ENCODE measurements at places on chromosomes 16 and 17.
A peak's percentile ranks its signal among the peaks of the same experiment; 100 is the strongest.

GRCh38 chr17:8005967-8006730, 3.7 kb downstream of the GUCY2D start:
- no peak for DNase-seq

DNA sequence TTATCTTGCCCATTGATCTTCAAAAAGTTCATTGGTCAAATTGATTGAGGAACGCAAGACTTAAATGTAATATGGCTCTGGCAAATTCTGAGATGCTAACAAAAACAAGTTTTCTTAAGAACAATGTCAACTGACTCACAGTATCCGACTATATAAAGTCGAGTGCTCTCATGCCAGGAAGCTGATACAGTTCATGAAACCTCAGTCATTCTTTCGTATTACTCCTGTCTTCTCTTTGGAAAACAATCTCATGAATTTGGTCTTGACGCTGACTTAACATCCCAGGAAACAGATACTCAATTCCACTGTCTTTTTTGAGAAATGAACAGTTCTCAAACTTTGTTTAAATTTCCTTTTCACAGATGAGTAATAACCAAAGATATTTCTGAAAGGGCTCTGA, 704.9 kb downstream of the MAF start:
- DNase-seq: no peak

- DNase-seq: no peak
Measured at GRCh38 chr16:66372078-66372897, 5.8 kb downstream of the CDH5 start.

- no peak for DNase-seq
Measured at GRCh38 chr17:81000631-81001357, 9.2 kb downstream of the CHMP6 start.

DNA sequence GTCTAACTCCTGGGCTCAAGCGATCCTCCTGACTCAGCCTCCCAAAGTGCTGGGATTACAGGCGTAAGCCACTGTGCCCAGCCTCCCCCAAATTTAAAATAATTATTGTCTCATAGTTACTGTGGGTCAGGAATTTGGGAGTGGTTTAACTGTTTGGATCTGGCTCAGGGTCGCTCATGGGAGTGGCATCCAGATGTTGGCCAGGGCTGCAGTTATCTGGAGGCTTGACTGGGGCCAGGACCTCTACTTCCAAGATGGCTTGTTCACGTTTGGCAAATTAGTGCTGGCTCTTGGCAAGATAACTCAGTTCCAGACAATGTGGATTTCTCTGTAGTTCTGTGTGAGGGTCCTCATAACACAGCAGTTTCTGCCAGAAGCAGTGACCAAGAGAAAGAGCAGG, 8.0 kb downstream of the TEN1 start:
- DNase-seq: no peak

DNA sequence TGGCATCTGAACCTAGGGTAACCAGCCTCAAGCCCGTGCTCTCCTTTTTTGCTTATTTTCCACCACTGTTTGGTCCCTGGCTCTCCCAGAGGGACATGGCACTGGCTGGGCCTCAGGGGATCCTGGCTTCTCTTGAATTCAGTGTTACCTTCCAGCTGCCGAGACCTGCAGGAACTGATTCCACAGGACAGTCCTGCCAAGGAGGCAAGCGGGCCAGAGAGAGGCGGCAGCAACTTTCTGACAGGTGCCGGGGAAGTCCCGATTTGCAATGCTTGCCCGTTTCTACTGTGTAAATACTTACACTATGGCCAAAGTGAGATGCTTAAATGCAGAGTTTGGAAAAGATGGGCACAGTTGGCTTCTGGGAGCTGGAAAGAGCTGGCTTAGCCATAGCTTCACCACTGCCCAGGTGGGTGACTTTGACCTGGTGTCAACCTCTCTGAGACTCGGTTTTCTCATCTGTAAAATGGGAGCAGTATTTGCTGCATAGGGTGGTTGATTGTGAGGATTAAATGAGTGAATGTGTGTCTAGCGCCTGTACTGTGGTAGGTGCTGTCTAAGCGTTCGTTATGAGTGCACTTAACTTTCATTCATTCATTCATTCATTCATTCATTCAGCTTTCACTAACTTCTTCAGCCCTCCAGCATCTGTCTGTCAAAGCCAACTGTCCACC, 124.9 kb downstream of the CMIP start:
- no peak for DNase-seq

DNA sequence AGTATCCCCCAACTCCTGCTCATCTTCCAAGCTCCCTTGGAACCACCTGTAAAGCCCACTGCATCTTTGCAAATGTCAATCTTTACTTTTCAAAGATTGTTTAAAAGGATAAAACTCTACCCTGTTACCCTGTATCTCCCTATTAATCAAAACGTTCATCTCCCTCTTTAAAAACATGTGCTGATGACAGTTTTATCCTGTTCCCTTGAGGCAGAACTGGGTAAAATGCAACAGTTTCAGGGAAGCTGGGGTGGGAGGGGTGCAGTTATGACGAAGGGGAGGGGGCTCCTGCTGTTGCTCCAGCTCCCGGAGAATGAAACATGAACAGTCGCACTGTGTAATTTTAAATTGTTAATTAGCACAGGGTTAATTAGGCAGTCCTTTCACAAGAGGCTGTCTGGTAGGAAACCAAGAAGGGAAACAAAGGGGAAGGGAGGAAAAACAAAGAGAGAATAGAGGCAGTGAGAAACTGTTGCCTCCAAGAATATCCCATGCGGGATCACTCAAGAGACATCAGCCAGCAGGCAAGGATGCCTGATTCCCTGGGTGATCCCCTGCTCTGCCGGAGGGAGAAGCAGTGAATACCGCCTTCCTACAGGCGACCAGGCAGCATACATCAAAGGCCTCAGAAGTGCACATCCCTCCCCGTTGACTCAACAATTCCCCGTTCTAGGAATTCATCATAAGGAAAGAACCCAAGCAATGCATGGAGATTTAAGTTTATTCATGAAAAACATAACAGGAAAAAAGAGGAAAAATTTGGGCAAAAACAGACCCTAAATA, 84.2 kb downstream of the ZFHX3 start:
- peak; percentile 44 for DNase-seq

Data from fibroblast of skin of left quadriceps (primary cell).